ENCODE measurements at places on chromosomes 1 and 21.
A peak's percentile ranks its signal among the peaks of the same experiment; 100 is the strongest.

GRCh38 chr1:117231748-117232373 is 21.1 kb upstream of the VTCN1 start:
- no peak for DNase-seq

DNA sequence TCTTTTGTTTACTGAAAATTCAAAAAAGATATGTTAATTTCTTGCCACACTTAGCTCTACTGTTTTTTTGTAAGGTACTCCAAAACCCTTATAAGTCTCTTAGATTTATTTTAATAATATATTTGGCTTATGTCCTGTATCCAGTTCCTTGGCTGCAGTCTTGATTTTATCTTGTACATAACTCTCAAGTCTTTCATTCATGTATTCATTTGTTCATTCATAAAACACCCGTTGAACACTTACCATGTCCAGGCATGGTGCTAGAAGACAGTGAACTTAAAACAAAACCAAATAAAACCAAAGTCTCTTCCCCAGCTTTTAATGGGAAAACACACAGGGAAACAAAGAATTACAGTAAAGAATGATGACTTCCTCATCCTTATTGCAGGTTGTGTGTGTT is 215.8 kb downstream of the FGGY start:
- DNase-seq, result no peak

GRCh38 chr1:95282518-95282895 is 48.5 kb downstream of the RWDD3 start:
- DNase-seq, result no peak

GRCh38 chr1:182301026-182301436 is 90.6 kb downstream of the GLUL start:
- DNase-seq, result no peak

- no peak for DNase-seq
Measured at GRCh38 chr1:63155437-63155836, 166.9 kb upstream of the FOXD3 start.

DNA sequence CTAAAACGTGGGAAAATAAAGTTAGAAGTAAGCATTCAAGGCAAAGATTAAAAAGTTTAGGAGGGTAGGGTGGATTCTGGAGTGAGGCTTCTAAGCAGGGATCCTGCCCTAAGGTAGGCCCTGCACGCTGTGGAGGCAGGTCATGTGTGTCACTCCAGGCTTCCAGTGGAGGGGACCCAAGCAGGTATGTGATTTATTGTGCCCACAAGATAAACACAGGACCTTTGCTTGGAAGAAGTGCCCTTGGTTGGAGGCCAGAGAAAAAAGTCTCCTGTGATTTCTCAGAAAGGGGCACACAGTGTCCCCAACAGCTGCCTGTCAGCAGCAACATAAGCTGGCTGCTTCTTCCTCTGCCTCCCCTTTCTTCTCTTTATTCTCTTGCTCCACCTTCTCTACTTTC is 110.8 kb downstream of the FOXD2 start:
- DNase-seq, result no peak

DNA sequence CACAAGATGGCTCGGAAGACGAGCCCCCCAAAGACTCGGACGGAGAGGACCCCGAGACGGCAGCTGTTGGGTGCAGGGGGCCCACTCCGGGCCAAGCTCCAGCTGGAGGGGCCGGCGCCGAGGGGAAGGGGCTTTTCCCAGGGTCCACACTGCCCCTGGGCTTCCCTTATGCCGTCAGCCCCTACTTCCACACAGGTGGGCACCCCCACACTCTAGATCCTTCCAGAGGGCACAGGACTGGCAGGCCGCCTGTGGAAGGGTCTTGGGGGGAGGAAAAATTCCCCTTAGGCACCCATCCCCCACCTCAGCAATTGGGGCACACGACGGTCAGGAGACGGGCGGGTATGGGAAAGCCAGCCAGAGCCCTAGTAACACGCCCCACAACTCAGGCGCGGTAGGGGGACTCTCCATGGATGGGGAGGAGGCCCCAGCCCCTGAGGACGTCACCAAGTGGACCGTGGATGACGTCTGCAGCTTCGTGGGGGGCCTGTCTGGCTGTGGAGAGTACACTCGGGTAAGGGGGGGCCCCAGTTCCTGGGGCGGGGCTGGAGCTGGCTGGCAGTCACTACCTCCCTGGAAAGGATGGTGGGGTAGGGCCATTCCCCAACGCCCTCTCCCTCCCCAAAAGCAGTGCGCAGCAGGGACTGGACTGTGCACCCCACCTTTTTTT is 16.1 kb downstream of the NOC2L start:
- no peak for DNase-seq

GRCh38 chr21:36255663-36256062 is 64.3 kb upstream of the MORC3 start:
- no peak for DNase-seq

GRCh38 chr1:175618559-175618958 is 124.8 kb downstream of the TNR start:
- DNase-seq, result no peak

DNA sequence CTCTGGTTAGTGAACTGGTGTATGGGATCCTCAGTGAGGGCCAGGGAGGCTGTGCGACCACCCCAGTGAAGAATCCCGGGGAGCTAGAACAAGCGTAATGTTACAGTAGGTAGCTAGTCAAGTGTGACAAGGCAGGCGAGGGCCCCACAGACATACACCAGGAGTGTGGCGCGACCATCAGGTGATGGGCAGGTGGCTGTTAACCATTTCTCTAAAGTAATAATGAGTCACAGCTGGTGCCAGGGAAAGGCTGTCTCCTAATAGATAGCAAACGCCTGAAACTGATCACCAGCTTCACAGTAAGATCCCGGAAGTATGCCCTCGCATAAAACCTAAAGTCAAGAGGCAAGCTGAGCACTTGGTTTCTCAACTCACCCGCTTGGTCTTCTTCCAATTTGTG is 40.5 kb upstream of the TARBP1 start:
- no peak for DNase-seq

DNA sequence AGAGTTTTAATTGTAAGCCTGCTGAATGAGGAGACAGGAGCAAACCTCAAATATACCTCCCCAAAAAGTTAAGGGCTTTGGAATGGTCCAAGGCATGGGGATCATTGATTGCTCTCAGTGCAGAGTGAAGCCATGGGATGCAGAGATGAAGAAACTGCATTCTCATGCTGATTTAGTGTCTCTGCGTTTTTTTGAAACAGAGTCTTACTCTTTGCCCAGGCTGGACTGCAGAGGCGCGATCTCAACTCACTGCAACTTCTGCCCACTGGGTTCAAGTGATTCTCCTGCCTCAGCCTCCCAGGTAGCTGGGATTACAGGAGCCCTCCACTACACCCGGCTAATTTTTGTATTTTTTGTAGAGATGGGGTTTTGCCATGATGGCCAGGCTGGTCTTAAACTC is 99.3 kb upstream of the ETV3 start:
- no peak for DNase-seq

- DNase-seq, result no peak
Measured at GRCh38 chr1:212594640-212595039, 13.9 kb upstream of the ATF3 start.

DNA sequence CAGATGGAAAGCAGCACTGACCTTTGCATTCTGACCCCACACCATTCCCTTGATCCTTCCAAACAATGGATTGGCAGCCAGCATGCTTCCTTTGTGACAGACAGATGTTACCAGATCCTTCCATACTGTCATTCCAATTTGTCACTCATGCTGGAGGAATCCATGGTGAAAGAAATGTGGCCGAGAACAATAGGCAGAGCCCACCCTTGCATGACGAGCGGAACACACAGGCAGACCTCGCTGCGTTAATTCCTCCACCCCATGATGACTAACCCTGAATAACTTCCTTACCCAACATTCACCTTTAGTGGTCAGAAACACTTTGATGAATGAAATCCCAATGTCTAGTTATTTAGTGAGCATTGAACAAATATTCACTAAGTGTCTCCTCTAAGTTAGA is 45.1 kb downstream of the PDPN start:
- DNase-seq, result no peak

DNA sequence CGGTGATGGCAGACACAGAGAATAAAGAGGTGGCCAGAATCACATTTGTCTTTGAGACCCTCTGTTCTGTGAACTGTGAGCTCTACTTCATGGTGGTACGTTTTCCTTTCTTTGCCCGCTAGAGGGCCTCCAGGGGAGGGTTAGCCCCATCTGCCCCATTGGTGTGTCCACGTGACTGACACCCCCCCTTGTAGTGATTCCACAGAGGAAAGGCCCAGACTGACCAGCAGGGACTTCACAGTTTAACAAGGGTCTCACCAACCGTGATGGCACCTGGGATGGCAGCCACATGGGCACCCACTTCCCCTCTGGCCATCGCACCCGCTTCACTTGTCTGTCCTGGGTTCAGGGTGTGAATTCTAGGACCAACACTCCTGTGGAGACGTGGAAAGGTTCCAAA is 22.3 kb upstream of the SARS1 start:
- no peak for DNase-seq

- DNase-seq, result peak; percentile 81
Measured at GRCh38 chr1:112706505-112707220, at the start of gene RHOC. RHOC (minus strand) TSS chr1:112707127; CDS start chr1:112703799, 3,328 bp downstream.

GRCh38 chr1:211551638-211552460 is 27.1 kb downstream of the SLC30A1 start:
- no peak for DNase-seq

DNA sequence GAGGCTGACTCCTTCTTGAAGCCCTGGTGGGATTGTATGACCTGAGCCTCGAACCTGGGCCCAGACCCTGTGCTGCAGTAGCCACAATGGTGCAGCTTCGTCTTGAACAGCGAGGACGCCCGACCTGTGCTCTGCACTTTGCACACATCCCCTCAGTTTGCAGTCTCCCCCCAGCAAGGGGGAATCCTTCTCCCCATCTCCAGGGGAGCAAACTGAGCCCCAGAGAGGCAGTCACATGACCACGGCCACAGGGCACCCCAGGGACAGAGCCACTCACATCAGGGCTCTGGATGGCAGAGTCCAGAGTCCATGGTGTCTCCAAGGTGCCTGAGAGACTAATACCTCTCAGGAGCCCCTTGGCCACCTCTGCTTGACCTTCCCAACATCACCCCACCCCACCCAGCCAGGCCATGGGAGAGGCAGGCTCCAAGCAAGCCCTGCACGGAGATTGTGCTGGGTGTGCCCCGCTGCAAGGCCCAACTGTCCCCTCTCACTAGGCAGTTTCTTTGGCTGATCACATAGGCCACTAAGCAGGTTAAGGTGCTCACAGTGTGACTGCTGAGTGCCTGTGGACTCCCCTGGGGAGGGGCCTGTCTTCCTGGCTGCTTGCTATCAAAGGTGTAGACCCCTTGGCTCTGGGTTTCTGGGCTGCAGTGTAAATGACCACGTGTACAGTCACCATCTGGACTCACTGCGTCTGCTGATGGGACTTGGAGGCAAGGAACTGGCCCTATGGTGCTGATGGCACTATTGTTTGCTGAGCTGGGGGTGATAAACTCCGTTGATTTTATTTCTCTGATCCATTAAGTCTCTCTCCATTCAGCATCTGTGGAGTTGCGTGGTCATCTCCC is 398.1 kb downstream of the MATN1 start:
- DNase-seq, result no peak

GRCh38 chr1:118145721-118146120 is 39.3 kb downstream of the SPAG17 start:
- no peak for DNase-seq

DNA sequence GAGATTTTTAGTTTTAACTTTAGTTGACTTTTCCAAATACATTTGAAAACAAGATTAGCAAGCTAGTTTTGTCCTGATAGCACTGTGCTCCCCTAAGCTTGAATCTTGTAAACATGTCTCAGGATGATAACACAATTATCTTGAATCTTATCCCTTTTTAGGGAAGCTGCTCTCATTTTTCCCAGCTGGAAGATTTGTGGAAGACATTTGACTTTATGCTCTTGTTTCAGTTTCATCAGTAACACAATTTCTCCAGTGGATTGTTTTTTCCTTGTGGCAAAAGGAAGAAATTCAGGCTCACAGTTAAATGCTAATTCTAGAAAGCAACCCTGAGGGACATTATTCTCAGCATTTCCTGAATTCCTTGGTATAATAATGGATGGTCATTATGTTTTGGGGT is 88.8 kb downstream of the CDC7 start:
- DNase-seq, result no peak

GRCh38 chr1:208888376-208888775 is 644.2 kb upstream of the PLXNA2 start:
- DNase-seq, result no peak

DNA sequence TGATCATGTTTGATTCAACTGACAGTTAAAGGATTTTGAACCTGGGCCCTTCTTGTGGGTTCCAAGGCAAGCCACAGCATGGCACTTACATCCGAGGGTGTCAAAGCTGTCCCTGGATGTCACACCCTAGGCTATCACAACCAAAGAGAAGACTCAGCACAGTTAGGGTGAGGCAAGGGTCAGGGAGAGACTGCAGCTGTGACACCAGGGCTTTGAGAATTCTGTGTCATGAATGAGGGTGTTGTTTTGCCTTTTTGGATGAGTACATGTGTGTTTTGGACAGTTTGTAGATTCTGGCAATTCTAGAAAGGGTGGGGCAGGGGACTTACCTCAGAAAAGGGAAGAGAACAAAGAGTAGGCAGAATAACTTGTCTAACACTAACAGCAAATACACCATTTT is 37.8 kb upstream of the ZNF326 start:
- DNase-seq, result no peak

- no peak for DNase-seq
Measured at GRCh38 chr1:247296599-247297180, 35.0 kb downstream of the ZNF496 start.

DNA sequence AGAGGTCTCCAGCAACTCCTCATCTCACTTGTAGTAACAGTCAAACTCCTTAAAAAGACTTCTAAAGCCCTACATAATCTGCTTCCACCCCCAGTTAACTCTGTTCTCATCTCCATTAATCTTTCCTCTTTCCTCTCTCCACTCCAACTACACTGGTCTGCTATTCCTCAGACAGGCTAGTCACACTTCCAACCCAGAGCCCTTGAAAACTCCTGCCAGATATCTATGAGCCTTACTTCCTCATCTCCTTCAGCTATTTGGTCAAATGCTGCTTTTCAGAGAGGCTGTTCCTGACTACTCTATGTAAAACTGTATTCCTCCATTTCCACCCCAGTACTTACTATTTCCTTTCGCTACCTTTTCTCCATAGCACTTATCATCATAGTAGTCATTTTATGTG is 24.4 kb downstream of the PCP4L1 start:
- DNase-seq, result no peak

DNA sequence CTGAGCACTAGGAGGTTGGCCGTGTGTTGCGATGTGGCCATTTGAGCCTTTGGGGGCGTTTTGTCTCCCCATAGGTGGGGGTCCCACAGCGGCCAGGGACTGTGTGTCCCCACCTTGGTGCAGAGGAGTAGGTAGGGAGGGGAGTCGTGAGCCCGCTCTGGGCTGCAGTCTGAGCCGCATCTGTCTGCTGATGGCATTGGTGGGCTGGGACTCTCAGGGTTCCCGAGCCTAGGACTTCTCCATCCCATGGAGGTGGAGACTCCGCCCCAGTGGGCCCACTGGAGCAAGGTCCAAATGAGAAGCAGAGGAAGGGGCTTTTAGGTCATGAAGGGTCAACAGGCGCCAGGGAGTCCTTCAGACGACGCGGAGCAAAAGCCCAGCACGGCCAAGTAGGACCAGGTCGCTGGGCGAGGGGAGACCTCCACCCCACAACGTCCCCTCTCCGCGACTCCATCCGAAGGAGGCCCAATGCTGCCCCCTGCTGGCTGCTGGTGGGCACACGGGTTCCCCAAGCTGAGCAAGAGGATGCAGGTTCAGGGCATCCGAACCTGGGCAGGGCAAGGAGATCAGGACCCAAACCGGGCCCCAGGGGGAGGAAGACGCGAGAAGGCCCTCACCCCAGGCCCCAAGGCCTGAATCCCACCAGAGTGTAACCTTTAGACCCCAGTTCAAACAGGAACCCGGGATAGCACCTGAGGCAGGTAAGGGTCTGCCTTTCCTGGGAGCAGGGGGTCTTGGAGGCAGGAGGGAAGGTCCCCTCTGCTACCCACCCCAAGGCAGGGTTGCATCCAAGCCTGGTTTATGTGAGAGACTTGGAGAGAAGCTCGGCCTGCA is 14.9 kb downstream of the TTC34 start:
- DNase-seq, result no peak
